CD4-positive, alpha-beta T cell treated with Interleukin-4 for 4 hours (primary cell): ENCODE measurements at places on chromosomes 2 and 18.

DNA sequence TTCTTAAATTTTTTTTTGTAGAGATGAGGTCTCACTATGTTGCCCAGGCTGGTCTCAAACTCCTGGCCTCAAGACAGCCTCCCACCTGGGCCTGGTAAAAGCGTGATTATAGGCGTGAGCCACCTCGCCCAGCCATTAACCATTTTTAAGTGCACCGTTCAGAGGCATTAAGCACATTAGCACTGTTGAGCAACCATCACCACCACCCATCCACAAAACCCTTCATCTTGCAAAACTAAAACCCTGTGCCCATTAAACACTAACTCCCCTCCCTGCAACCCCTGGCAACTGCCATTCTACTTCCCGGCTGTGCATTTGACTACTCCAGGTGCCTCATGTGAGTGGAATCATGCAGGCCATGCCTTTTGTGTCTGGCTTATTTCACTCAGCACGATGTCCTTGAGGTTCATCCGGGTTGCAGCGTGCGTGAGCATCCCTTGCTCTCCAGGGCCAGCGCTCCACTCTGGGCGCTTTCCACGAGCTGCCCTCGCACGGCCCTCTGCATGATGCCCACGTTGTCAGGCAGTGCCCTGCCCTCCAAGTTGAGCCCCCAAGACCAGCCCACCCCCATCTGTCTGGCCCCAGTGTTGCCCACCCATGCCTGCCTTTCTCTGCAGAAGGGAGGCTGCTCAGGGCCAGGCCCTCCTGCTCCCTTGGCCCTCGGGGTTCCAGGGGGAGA is 63.0 kb upstream of the GLI2 start:
- DNase-seq: no peak

DNA sequence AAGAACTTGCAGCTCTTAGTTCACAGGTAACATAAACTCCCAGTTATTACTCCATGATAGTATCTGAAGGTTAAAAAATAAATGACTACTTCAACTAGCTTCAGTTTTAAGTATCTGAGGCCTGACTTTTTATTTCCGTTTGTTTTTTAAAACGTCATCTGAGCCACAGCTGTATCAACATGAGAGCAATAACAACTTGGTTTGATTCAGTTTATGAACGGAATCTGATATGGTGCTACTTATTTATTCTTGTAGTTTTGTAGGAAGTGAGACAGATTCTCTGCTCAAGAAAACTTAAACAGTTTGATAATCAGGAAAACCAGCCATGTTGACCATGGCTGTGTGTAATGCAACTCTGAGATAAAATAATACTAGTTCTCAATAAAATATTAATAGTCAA is 34.9 kb downstream of the NAB1 start:
- DNase-seq: no peak

- no peak for DNase-seq
Measured at GRCh38 chr2:161486111-161486510, 70.0 kb downstream of the TBR1 start.

- DNase-seq: no peak
Measured at GRCh38 chr18:4677006-4677405, 221.9 kb upstream of the DLGAP1 start.

GRCh38 chr18:63199743-63200241 is 119.8 kb downstream of the BCL2 start:
- peak; percentile 93 for DNase-seq
